Central memory CD4-positive, alpha-beta T cell (primary cell): ENCODE measurements at places on chromosomes 4 and X.

DNA sequence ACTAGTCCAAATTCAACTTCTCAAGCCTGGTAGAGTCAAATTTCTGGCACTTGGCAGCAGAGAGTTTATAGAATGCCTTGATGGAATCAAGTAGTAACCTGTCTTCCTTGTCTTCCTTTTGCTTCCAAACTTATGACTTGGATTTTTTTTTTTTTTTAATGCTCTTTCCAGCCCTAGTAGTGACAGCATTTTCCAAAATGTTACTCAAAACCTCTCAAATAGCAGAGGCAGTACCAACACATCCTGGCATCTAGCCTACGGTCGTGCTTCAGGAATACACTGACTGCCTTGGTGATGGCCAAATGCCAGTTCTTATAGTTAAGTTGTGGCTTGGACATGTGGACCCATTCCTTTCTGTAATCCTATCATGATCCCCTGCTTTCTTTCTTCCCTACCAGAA, 46.0 kb downstream of the GALNT7 start:
- DNase-seq = no peak

DNA sequence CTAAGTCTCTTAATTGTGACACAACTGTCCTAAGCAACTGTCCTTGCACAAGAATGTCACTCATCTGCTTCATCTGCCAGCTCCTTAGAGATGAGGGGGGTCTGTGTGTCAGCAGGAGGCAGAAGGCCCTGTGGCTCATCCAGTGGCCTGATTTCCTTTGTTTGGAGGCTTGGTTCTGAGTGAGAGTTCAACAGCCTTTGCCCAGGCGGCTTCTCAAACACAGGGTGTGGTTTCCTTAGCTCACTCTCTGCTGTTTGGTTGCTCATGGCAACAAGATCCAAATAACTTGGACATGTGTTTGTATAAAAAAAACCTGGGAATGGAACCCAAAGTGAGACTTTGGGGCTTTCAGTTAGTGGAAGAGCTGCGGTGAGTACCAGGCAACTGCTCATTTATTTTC, 46.6 kb downstream of the MAP7D3 start:
- peak; percentile 59 for DNase-seq

- no peak for DNase-seq
Observed at GRCh38 chrX:119071381-119071780, 1.4 kb upstream of the CT47C1 start.

DNA sequence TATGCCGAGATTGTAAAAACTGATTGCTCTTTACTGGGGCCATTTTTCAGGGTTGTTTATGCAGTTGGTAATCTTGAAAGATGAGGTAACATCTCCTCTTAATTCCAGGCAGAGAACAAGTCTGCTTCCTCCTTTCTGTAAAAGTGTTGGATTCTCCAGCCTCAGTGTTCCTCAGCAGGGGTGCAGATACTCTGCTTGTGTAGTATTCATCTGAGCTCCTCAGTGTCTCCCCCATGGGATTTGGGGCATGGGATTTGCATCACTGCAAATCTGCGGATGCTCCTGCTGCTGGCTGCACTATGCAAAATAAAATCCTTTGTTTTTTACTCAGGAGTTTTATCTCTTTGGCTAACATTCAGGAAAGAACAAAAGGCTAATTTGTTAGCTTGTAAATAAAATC, 104.9 kb upstream of the ATP8A1 start:
- DNase-seq = no peak

GRCh38 chrX:70720721-70721120, 187.8 kb downstream of the TEX11 start:
- DNase-seq = no peak

- no peak for DNase-seq
Observed at GRCh38 chr4:128241019-128241418, 46.6 kb downstream of the PGRMC2 start.

DNA sequence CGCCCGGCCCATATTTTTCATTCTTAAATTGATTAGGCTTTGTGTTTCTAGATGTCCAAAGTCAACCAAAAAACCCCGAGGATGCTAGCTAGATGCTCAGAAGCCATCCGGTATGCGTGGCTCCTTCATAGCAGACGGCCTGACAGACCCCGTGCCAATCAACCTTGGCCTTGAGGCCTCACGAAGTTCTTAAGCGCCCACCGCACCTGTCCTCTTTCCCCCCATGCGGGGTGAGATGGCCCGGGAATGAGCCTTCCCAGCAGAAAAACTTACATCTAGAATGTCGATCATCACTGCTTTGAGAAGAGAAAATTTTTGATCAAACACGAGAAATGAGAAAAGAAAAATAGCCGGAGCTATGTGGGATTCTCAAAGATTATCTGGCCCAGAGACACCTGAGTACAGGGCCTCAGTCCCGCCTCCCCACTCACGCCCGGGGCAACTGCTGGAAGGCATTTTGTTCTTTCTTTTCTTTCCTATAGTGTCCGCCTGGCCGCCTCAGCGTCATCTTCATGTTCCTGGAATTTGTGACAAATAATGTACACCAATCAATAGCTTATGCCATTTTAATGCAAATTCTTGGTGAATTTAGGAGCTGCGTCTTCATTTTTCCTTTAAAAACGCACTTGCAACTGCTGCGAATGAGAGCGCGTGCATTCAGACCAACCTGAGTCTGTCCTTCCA, 1.6 kb upstream of the NAT8L start:
- DNase-seq = no peak

DNA sequence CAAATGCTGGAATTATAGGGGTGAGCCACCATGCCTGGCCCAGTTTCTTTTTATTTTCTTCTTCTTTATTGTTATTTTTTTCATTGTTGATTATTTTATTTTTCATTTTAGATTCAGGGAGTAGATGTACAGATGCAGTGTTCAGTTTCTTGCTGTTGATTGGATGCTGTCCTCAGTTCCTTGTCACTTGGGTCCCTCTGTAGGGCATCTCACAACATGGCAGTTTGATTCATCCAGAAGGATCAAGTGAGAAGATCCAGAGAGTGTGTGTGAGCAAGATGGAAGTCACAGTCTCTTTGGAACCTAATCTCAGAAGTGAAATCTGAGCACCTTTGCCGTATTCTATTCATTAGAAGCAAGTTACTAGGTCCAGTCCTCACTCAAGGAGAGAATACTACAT, 20.9 kb downstream of the HMGB3 start:
- no peak for DNase-seq

DNA sequence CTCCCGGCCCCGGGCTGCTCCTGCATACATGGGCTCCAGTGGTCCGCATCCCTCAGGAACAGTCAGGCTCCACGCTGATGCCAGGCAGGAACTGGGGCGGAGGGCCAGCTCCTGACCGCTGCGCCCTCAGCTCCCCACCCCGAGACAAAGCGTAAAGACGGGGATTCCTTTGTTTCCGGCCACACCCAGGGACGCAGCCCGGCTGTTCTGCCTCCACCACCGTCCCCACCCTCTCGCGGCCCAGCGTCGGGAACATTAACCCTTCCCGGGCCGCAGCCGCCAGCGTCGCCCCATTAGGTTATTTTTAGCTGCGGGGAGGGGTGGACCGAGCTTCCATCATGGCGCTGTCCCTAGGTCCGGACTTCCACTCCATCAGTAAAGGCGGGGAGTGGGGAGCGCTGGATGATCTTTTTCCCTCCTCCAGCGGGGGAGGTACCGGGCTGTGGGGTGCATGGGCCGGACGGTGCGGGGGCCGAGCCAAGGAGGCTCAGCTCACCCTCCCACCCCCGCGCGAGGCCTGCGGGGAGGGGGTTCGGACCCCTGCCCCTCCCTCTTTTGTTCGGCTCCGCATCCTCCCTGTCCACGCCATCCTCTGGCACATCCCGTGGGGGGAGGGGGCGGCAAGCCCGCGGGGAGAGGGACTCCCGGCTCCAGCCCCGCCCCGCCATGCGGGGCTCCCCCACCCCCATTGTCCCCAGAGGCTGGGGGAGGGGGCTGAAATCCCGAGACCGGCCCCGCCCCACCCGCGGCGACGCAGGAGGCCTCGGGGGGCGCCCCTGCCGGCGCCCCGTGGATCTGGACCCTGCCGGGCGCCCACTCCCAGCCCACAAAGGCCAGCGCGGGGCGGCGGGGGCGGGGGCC, 5.3 kb downstream of the CRMP1 start:
- no peak for DNase-seq

GRCh38 chrX:128543114-128543513, 490.9 kb upstream of the ACTRT1 start:
- DNase-seq = no peak

DNA sequence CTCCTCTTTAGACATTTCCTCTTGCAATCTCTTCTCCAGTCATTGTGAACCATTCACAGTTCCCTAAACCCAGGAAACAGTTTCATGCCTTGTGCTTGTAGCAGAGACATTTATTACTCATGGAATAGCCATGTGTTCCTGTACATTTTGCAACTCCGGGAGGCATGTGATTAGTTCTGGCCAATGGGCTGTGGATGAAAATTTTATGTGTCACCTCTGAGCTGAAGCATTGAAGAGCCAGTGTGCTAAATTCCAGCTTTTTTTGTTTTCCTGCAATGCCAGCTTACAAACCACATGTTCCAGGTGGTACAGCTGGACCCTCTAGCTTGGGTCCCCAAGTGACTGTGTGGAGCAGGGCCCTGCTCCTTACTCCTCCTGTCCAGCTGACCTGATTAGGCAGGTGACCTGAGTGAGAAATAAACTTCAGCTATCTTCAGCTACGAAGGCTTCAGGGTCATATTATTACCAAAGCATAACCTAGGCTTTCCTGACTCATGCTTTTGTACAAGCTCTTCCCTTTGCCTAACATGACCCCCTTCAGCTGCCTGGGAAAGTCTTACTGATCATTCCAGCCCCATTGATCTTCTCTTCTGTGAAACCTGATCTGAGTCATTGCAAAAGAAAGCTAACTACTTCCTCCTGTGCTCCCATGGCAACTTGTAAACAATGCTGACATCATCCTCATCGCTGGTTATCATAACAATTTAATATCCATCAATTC, 200.4 kb downstream of the PTTG2 start:
- peak; percentile 78 for DNase-seq

DNA sequence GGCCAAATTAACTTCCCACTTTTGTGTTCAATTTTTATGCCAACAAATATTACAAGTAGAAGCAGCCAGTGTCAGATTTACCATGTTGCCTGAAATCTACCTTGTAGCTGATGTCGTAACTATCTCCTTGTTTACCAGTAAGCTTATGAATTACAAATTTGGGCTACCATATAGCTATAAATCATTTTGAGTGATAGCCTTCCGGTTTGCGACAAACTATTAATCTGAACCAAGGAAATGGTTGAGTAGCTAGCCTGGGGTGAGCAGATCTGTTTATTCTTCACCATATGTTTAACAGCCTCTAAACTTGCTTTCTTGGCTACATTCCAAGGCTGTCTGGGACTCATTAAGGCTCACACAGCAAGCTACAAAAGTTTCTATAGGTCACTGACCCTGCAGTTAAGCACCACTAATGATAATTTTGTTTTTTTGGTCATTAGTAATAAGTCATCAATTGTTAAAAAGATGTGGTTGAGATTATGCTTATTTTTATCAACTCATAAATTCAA, 218.7 kb upstream of the SPOCK3 start:
- DNase-seq = no peak

DNA sequence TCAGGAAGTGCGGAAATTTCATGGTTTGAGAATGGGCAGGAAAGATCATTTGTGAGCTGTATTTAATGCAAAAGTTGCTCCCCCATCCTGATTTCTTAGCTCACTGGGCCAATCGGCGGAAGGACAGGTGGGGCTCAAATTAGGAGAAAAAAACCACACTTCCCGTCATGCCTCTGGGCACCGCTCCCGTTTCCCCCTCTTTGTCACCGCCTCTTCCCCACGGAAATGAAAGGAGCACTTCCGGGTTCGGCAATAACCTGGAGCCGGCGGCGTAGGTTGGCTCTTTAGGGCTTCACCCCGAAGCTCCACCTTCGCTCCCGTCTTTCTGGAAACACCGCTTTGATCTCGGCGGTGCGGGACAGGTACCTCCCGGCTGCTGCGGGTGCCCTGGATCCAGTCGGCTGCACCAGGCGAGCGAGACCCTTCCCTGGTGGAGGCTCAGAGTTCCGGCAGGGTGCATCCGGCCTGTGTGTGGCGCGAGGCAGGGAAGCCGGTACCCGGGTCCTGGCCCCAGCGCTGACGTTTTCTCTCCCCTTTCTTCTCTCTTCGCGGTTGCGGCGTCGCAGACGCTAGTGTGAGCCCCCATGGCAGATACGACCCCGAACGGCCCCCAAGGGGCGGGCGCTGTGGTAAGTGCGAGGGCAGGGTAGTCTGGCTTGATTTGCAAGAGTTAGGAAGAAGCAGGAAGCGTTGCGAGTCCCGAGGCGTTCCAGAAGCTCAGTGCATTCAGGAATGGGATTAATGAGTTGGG, at the start of gene TMEM33:
Gene TMEM33 (plus strand): TSS at position 529 of the 751 bp plus-strand sequence. CDS start 56 bp downstream, at position 585.
- peak; percentile 73 for DNase-seq

- DNase-seq = no peak
Observed at GRCh38 chr4:43547561-43547960, 655.0 kb downstream of the GRXCR1 start.

- DNase-seq = no peak
Observed at GRCh38 chr4:128558896-128559679, 250.4 kb upstream of the JADE1 start.

DNA sequence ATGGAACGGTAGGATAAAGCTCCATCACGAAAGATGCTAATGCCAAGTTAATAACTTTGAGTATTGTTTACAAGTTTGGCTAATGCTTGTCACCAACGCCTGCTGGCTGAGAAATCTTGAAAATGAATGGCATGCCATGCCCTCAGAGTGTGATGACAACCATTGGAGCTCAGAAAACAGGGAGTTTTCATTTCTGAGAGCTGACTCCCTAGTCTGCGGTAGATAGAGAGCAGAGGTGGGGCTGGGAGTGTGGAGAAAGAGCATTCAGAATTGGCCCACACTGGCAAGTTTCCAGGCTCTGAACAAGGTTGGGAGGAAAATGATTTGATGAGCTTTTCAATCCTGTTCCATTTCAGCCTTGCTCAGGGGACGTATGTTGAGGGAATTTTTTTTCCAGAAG, 183.9 kb downstream of the CPEB2 start:
- no peak for DNase-seq

GRCh38 chr4:1746919-1747602, 25.7 kb downstream of the TACC3 start:
- no peak for DNase-seq

DNA sequence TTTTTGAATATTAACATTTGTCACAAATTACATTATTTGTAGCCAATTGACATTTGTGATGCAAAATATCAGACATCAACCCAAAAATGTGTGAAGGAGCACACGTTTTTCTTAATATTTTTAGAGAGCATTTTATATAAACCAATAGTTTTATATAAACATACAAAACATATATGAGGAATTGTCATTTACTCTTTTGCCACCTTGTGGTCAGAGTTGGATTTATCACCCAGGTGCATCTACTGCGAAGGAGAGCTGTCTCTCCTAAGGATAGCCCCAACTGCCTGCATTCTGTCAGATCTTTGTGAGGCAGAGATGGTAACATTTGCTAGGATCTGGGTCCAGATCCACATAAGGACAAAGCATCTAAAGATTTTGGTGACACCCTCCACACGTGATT, 2.5 kb upstream of the USP27X start:
- no peak for DNase-seq

DNA sequence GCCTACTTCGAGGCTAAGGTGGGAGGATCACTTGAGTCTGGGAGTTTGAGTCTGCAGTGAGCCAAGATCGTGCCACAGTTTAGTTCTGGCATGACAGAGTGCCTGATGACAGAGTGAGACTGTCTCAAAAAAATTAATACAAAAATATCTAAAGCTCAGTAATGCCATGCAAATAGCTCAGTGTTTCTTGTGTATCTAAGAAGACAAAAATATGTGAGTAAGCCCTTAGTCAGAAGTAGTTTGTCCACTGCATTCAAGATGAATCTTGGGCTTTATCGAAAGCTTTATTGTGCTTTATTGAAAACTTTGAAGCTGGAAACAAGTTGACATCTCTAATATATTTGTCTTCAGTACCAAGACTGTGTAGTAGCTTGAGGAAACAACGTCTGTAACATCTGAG, 115.9 kb downstream of the GPAT3 start:
- no peak for DNase-seq

- no peak for DNase-seq
Observed at GRCh38 chr4:112312610-112313239, 15.6 kb downstream of the ALPK1 start.
